ENCODE measurements at places on chromosomes 5 and 9.

- DNase-seq: no peak
Measured at GRCh38 chr5:132319975-132320374, 25.8 kb downstream of the SLC22A4 start.

- peak; percentile 70 for DNase-seq
Measured at GRCh38 chr5:139458580-139459407, 3.7 kb downstream of the ECSCR start.

DNA sequence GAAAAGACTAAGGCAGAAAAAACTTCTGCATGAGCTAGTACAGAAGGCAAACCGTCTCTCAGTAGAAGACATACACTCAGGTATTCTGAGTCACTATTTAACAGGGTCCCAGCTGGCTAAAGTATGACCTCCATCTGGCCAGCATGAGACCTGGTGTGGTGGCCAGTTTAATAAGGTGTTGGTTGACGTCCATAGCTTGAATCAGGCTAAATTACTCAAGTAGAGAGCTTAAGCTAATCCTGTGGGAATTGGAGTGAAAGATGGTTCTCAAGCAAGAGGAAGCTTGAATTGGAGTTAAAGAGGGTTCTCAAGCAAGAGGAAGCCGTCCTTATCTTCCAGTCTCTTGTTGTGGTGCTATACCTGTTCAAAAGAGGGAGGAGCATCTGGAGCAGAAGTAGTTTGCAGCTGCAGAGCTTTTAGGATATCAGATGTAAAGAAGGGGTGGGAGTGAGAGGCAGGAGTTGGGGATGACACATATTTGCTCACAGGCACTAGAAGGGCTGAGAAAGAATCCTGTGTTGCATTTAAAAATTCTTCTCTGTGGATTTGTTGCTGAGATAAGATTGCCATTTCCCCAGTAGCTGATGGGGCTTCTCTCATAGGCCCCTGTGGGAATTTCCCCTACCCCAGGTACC, 136.1 kb upstream of the RUSC2 start:
- no peak for DNase-seq

- DNase-seq: no peak
Measured at GRCh38 chr9:123775289-123776284, 154.3 kb downstream of the DENND1A start.

DNA sequence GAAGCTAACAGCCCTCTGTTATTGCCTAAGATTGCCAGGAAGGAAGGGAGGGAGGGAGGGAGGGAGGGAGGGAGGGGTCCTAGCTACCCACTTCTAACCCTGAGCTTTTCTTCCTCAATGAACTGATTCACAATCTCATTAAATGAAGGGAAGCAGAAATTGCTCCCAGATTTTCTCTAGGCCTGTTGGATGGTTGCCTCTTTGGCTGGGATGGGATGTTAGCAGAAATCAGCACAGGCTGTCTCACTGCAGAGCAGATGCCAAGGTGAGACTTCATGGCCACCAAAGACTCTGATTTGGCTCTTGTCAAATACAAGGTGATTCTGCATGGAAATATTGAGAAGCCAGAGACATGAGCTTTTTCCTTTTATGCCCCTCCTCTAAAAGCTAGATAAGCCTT, 578.6 kb downstream of the ACTL7B start:
- DNase-seq: no peak

- DNase-seq: no peak
Measured at GRCh38 chr9:74556685-74557084, 59.5 kb downstream of the RORB start.

DNA sequence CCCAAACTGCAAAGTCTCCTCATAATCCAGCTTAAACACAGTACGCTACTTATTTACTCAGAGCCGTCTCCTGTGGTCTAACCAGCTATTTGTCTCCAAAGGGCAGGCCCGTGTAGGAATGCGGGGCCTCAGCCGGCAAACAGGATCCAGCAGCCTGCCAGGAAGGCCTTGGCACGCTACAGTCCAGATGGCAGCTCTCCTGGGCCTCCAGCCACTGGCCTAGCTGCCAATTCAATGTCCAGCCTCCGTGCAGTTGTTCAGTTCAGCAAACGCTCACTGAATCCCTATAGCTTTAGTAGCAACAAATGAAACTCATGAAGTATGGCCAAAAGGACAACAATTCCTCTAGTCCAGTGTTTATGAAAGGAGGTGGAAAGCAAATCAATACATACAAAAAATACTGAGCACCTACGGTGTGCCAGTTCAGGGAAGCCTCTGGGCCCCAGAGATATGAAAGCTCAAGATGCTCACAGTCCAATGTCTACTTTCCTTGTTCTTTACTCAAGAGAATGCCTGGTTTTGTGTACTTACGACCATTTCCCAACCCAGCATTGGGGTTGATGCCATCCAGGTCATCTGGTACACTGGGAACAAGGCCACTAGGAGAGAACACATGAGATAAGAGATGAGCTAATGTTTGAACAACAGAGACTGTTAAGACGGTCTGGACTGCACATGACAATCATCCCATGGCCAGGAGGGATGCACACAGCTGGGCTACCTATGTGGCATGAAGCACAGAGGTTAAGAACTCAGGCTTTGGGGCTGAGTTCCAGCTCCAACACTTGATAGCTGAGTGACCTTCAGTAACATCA, 8.3 kb downstream of the CDK5RAP2 start:
- no peak for DNase-seq

DNA sequence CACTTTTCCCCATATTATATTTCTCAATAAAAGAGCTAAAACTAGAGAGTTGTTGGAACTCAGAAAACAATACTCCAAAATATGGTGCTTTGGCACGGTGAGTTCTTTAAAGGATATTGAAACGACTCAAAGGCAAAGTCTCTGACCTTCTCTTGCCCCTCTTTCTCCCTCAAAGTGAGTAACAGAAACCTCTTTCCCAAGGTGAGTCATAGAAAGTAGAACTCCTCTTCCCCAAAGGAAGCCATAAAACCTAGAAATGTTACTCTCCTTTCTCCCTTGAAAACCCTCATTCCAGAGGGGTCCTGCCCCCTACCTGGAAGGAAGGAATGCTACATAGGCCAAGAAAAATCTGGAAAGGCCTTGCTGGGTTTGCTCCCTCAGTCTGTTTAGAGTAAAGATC, 47.5 kb downstream of the RAPGEF6 start:
- DNase-seq: no peak

GRCh38 chr5:138841531-138841930, 33.6 kb downstream of the LRRTM2 start:
- no peak for DNase-seq

- no peak for DNase-seq
Measured at GRCh38 chr5:169280696-169281095, 20.2 kb downstream of the SLIT3 start.

DNA sequence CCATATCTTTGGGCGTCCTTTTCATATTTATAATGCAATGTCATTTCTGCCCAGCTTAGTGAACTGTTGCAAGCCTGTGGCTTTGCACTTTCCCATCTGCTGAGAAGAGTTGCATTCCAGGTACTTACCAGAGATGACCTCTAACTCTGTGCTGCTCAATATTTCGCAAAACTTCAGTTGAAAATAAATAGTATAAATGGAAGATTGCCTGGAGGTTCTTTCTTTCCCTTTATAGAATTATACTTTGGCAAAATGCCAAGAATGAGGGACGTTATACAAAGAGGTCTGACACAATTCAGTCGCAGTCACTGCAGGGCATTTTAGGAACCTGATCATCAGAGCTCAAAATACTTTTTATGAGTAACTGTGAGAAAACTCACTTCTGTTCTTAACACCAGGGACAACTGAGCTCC, 18.9 kb upstream of the VLDLR start:
- DNase-seq: no peak

- DNase-seq: no peak
Measured at GRCh38 chr5:170263906-170264305, 31.1 kb downstream of the C5orf58 start.

- DNase-seq: peak; percentile 65
Measured at GRCh38 chr9:272251-273213, 57.9 kb downstream of the DOCK8 start.

DNA sequence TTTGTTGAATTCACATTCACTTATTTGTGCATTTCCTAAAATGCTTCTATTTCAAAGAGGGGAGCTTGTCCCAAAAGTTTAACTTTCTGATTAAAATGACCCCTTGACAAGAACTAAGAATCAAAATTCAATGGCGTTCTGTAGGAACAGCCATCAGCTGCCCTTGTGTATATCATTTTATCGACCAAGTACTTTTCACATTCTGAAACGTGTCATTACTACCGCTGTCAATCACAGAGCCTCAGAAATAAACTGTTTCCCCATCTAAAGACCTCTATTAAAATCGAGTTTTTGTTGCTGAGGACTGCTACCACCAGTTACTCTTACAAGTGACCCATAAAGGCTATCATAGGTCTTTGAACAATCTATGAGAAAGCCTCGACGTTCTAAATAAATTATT, 1.6 kb upstream of the FOXD1 start:
- DNase-seq: no peak

DNA sequence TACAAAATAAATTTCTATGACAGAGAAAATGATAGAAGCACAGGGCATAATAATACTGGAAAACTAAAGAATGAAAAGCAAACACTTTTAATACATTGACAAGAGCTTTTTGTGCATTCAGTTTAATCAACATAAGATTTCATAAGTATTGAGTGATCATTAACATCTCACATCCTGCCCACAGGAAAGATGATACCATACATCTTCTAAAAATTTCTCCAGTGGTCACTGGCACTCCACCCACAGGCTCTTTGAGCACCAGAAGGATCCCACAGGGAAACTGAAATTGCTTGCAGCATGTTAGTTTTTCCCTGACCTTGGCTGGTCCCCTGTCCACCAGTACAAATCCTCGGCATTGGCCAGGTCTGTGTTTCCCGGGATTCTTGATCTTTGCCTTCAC, 186.0 kb downstream of the CEMIP2 start:
- no peak for DNase-seq

DNA sequence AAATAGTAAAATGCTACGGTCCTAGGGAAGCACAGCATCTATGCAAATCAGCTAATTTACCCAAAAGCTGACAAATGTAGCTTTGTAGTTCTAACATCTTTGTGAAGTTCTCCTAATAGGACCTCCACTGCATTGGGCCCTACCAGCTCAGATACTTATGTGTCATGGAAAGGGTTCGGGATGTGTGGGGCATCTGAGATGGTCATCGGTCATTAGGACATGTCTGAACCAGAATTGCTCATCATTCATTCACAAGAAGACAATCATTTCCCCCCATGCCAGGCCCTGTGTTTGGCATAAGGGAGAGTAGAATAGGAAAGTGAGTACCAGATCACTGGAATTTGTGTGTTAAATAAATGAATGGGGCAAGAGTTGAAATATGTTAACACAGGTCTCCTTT, 35.7 kb downstream of the PWWP2A start:
- no peak for DNase-seq

- no peak for DNase-seq
Measured at GRCh38 chr9:74443036-74443750, 53.9 kb upstream of the RORB start.

DNA sequence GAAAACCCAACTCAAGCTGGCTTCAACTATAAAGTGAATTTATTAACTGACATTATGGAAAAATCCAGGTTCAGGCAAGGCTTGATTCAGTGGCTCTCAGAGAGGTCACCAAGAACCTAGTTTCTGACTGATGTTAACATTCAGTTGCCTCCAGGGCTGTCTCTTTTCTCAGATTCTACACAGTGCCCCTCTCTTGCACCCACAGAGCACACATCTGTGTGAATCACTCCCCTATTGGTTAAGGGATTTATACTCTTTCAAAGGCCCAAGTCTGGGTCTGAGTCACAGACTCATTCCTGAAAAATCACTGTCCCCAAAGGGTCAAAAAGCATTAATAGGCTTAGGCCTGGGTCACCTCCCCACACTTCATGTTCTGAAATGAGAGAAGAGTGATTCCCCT, 6.2 kb upstream of the HAVCR2 start:
- DNase-seq: no peak

- no peak for DNase-seq
Measured at GRCh38 chr5:1901061-1901460, 18.3 kb upstream of the IRX4 start.

- DNase-seq: no peak
Measured at GRCh38 chr5:158277276-158277675, 418.3 kb upstream of the CLINT1 start.

DNA sequence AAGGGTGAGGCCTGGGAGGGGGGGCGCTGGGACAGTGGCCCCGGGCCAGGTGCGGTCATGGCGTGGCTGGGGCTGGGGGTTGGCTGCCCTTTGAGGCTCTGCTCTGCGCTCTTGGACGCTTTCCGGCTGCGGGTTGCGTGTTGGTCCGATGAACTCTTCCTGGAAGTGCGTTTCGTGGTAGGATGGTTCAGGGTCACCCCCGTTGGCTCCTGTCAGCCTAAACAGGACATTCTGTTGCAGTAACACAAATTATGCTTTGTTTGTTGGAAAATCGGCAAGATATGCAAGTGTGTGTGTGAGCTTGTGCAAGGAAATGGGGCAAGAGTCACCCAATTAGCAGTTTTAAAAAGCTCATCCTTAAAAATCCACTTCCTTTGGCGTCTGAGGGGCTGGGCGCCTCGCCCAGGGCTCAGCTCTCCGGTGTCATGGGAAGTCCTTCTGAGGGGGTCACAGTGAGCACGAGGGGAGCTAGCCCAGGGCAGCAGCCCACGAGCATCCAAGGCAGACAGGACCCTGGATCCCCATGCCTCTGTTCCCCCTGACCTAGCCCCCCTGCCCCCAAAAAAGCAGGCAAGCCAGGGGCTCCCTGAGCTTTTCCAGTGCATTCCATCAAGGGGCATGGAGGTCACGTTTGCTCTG, 22.2 kb upstream of the RNU6ATAC start:
- no peak for DNase-seq

GRCh38 chr9:12289711-12290110, 403.5 kb upstream of the TYRP1 start:
- DNase-seq: no peak

- DNase-seq: no peak
Measured at GRCh38 chr9:120714846-120715388, 647 bp upstream of the MEGF9 start.

- DNase-seq: no peak
Measured at GRCh38 chr5:80957031-80957761, 3.0 kb upstream of the RASGRF2 start.

- no peak for DNase-seq
Measured at GRCh38 chr9:86907346-86907745, 40.0 kb downstream of the GAS1 start.

DNA sequence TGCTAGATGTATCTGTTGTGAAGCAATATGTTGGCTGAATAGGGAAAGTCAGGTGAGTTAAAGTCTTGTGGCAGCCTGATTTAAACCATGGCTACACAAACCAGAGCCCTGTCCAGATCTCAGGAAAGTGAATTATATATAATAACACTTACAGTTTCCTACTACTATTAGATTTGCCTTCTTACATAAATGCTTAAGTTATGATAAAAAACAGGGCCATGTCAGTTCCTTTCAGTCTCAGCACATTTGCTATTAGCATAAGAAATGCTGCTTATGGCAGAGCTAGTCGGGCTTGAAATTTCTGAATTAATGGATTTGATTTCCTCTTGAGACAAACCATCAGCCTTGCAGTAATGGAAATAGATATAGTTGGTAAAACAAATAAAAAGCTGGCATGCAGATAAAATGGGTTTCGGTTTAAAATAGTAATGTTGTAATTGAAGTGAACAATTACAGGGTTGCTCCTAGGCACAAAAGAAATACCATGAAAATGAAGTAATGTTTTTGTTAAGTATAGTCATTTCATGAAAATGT, 664.2 kb upstream of the ZNF608 start:
- no peak for DNase-seq

Data from T-helper 9 cell (primary cell).